ENCODE measurements at places on chromosomes 4 and X.

GRCh38 chrX:12446342-12447075 is 308.2 kb downstream of the FRMPD4 start:
- no peak for DNase-seq

- no peak for DNase-seq
Measured at GRCh38 chrX:120769576-120770341, 105.9 kb downstream of the CT47B1 start.

DNA sequence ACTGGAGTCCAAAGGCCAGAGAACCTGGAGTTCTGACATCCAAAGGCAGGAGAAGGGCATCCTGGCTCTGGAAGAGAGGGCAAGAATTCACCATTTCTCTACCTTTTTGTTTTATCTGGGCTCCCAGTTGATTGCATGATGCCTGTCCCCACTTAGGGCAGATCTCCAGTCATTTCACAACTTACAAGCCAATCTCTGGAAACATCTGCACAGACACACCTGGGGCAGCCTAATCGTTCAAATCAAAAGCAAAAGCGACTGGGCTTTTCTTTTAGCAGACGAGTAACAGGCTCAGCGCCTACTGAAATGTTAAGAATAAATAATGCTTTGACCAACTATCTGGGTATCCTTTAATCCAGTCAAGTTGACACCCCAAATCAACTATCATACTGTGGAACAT is 136.0 kb upstream of the NPY2R start:
- DNase-seq, result no peak

- no peak for DNase-seq
Measured at GRCh38 chr4:55447108-55447708, 51.5 kb downstream of the TMEM165 start.

- no peak for DNase-seq
Measured at GRCh38 chr4:20194123-20195013, 57.3 kb upstream of the SLIT2 start.

DNA sequence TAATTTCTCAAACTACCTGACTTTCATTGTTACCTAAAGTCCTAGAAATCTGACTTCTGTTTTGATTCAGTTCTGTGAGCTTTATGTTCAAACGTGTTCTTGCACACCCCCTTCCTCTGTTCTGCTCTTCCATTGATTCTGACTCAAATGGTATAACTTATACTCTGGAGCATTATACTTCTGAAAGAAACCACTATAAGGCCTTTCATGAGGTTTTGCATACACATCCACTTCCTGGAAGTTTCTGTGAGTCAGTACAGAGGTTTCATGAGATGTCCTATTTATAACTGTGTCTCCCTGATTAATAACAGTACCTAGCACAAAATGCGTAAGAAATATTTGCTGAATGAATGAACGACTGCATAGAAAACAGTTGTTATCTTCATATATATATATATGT is 540.2 kb upstream of the CT83 start:
- DNase-seq, result no peak

GRCh38 chr4:78651250-78651860 is 99.8 kb downstream of the ANXA3 start:
- no peak for DNase-seq

GRCh38 chr4:47771020-47771419 is 66.8 kb downstream of the CORIN start:
- DNase-seq, result no peak
